ENCODE measurements at places on chromosomes 7 and 10.
A peak's percentile ranks its signal among the peaks of the same experiment; 100 is the strongest.

DNA sequence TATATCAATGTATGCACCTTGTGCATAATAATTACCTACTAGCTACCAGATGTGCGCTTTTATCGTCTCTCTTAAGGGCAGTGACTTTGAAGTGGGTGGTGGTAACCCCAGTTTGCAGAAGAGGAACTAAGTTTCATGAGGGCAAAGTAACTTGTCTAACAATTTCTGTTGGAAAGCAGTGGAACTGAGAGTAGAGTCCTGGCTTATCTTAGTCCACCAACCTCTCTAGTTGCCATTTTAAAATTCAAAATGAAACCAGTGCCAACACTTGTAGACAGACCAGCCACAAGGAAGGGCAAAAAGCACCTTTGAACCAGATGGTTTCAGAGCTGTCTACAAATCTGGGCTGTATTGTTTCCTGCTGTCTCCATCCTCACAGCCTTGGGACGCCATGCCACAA, 32.0 kb upstream of the RBM20 start:
- no peak for DNase-seq

DNA sequence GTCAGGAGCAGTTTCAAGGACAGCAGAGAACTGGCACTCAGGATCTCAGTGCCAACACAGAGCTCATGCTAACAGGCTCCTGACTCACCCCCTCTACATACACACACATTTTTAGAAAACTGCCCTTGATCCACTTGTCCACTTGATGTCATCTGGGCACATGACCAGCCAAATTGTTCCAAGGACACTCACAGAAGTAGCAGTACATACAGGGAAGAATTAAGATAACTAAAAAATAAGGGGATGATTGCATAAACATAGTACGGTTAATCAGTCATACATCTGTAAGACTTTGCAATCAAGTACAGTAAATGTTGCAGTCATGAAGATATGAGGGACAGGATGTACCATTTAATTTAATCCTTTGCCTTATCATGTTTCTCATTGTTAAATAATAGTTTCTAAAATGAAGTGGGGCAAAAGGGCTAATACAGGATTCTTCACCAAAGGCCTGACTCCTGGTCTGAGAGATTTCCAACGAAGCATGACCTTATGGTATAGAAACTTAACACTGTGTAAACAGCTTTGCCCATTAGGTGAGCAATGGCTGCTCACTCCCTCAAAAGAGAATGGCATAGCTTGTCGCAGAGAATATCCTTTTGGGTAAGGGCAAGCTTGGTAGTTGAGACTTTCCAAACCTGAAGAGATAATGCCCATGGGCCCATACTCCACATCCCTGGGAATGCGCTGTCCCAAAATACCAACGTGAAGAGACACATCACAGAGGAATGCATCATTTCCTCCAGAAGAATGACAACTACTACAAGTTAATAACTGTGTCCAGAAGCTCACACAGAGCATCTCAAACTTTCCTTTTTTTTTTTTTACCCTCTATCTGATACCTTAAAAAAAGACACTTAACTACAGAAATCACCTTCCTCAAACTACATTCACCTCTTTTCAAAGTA, 94.1 kb downstream of the ARMH3 start:
- peak; percentile 29 for DNase-seq

DNA sequence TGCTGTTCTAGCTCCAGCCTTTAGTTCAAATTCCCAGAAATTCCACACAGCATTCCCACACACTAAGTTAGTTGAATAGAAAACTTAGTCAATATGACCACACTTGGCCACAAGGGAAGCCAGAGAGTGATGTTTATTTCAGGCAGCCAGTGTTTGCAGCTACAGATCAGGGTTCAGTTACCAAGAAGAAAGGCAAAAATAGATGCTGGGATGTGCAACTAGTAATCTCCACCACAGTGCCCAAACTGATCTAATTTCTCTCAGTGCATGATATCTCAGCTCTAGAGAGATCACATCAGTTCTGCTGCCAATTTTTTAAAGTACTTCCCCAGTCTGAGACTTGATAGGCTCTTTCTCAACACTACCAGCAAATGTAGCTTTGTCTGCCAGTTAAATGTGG, 17.6 kb downstream of the SLF2 start:
- DNase-seq = no peak

- DNase-seq = peak; percentile 19
Observed at GRCh38 chr7:47132471-47132870, 449.4 kb downstream of the TNS3 start.

DNA sequence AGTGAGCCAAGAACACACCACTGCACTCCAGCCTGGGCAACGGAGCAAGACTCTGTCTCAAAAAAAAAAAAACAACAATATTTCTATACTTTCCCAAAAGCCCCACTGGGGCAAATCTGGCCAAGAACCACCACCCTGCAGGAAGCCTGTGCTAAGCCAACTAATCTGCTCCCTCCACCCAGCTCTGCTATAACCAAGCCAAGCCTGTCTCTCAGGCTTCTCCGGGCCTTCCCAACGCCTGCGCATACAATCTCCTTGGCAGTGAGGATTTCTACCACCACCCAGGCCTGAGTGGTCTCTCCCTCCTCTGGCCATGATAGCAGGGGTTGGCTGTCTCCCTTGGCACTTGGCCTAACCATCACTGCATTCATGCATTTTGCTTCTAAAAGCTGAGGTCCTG, 14.2 kb downstream of the DDX56 start:
- no peak for DNase-seq

- peak; percentile 66 for DNase-seq
Observed at GRCh38 chr10:13099144-13099665, 758 bp upstream of the OPTN start.

GRCh38 chr10:4086131-4086898, 301.3 kb upstream of the KLF6 start:
- DNase-seq = no peak

GRCh38 chr10:18959369-18959768, 89.2 kb upstream of the MALRD1 start:
- no peak for DNase-seq

GRCh38 chr10:70552586-70552985, 50.0 kb downstream of the PRF1 start:
- no peak for DNase-seq

GRCh38 chr7:27082171-27082570, 13.6 kb downstream of the HOXA1 start:
- DNase-seq = peak; percentile 63

GRCh38 chr7:118129041-118129795, 54.7 kb upstream of the LSM8 start:
- DNase-seq = no peak

DNA sequence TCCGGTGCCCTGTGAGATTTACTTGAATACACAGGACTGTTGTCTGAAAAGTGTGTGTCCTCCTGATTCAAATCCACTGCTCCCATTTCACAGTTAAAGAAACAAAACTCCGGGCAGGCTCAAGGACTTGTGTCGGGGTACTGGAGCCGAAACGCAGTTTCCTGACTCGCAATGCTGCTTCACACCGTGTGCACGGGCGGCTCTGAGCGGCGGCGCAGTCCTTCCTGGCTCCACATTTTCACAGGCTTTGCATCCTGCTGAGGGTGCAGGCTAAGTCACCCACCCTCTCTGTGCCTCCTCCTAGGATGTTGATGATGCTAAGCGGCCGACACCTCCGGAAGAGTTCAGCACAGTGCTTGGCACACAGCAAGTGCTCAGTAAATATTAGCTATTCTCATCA, 65.4 kb downstream of the SLIT1 start:
- no peak for DNase-seq

DNA sequence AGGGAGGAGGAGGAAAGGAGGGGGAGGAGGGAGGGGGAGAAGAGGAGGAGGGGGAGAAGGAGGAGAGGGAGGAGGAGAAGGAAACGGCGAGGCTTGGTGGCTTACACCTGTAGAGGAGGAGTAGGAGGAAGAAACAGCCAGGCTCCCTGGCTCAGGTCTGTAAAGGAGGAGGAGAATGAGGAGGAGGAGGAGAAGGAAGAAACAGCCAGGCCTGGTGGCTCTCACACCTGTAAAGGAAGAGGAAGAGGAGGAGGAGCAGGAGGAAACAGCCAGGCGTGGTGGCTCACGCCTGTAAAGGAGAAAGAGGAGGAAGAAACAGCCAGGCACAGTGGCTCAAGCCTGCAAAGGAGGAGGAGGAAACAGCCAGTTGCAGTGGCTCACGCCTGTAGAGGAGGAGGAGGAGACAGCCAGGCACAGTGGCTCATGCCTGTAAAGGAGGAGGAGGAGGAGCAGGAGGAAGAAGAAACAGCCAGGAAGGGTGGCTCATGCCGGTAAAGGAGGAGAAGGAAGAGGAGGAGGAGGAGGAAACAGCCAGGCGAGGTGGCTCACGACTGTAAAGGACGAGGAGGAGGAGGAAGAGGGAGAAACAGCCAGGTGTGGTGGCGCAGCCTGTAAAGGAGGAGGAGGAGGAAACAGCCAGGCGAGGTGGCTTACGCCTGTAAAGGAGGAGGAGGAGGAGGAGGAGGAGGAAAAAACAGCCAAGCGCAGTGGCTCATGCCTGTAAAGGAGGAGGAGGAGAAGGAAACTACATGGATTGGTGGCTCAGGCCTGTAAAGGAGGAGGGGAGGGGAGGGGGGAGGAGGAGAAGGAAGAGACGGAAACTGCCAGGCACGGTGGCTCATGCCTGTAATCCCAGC, 14.9 kb upstream of the CRCP start:
- DNase-seq = peak; percentile 96

- DNase-seq = no peak
Observed at GRCh38 chr10:114266521-114266920, 27.5 kb downstream of the VWA2 start.

GRCh38 chr7:110921595-110922151, 169.3 kb upstream of the LRRN3 start:
- no peak for DNase-seq

GRCh38 chr7:66859794-66860645, 61.0 kb upstream of the TMEM248 start:
- DNase-seq = peak; percentile 30

DNA sequence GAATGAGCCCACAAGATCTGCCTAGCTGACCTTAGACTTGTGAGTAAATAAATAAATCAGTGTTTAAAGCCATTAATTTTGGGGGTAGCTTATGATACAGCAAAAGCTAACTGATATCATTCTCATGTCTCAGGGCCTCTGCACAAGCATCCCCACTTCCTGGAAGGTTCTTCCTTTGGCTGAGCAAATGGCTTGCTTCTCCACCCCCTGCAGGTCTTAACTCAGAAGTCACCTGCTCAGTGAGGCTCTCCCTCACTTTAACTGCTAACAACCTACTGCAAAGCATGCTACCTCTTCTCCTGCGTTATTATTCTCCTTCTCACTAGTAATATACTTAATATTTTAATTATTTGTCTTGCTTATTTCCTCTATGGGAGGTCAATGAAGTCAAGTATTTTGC, 167.3 kb downstream of the TPK1 start:
- no peak for DNase-seq

GRCh38 chr10:119205894-119206602, 1.3 kb upstream of the GRK5 start:
- DNase-seq = peak; percentile 65

DNA sequence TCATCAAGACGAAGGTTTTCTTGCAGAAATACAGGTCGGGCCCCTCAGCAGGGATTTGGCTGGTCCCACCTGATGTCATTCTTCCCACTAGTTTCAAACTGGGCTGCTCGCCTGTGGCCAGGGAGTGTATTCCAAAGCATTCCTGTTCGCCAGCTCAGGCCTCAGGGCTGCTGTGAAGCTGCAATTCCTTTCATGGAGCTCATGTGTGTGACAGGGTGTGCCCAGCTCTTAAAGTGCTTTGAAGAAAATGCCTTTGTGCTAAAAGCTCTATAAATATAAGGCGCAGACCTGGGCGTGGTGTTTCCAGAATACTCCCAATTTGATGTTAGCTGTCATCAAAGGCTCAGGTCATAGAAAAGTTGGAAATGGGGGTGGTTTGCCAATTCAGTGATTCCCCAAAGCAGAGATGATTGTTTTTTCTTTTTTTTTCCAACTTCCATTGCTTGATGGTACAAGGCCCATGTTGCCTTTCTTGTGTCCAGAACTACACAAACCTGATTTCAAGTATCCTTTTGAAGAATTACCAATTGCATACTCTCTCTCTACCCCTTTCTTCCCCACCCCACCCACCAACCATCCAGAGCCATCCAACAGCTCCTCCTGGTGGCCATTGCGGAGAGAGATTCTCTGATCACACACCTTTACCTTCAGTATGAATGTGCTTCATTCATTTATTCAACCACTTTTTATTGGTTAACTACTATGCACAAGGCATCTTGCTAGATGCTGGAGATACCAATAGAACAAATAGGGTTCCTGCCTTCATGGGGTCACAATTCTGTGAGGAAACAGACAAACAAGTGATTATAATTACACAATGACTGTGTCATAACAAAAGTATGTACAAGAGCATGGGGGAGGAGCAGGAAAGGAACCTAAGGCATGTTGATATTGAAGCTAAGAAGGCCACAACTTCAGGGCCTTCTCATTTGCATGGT, 297.3 kb upstream of the LYZL1 start:
- peak; percentile 83 for DNase-seq

Measured in kidney tubule cell (primary cell).